ENCODE measurements at places on chromosomes 3 and 15. TPM values are rescaled to one million over a fixed set of nuclear protein-coding genes. Genes with fewer than 3 reads are reported as not detected.

The BSN gene
- under 0.01 TPM for total RNA-seq

The CRTC3 gene
- total RNA-seq = 29.9 TPM

The MOBP gene
- not detected for total RNA-seq

The USP19 gene
- total RNA-seq = 51.3 TPM

The AMIGO3 gene
- 1.5 TPM for total RNA-seq

The TRIM42 gene
- total RNA-seq = not detected

The ROPN1B gene
- total RNA-seq = not detected

The CNBP gene
- 223 TPM for total RNA-seq

The KLF15 gene
- 0.49 TPM for total RNA-seq

The SYNPR gene
- total RNA-seq = not detected

The ANKUB1 gene
- 0.16 TPM for total RNA-seq

The NANOGP8 gene
- not detected for total RNA-seq

The TLE3 gene
- 27.9 TPM for total RNA-seq

The OXSR1 gene
- total RNA-seq = 56.1 TPM

Data from hair follicle dermal papilla cell (primary cell).